ENCODE measurements at places on chromosomes 2 and 18. TPM values are rescaled to one million over a fixed set of nuclear protein-coding genes. Genes with fewer than 3 reads are reported as not detected.

DNA sequence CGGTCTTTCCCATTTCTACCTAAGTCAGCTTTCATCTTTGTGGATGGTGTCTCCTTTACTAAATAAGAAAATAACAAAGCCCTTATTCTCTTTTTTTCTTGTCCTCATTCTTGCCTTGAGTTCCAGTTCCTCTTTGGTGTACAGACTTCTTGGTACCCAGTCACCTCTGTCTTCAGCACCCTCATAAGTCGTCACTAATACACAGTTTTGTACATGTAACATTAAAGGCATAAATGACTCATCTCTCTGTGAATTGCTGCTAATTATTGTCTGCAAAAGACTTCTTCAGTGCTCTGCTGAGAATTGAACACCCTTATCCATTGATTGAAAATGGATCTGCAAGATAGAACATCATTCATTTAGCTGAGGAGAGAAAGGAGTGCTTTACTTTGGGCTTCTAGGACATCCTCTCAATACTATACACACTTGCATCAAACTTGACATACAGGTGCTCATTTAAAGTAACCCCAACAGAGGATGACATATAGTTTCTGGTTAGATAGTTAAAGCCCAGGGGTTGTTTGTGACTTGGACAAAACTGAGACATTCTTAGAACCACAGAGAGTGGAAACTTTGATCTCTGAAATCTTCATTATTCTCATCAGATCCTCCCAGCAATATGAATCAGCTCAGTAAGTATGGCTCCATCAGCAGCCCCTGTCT lies 97.0 kb downstream of the XRCC5 start:
- H3K4me3 ChIP-seq, result no peak overlapping the region
- no peaks in the 10 kb centered on the region for H3K4me1 ChIP-seq
- no peaks in the 10 kb centered on the region for H3K27me3 ChIP-seq
- DNase-seq, result no peak

DNA sequence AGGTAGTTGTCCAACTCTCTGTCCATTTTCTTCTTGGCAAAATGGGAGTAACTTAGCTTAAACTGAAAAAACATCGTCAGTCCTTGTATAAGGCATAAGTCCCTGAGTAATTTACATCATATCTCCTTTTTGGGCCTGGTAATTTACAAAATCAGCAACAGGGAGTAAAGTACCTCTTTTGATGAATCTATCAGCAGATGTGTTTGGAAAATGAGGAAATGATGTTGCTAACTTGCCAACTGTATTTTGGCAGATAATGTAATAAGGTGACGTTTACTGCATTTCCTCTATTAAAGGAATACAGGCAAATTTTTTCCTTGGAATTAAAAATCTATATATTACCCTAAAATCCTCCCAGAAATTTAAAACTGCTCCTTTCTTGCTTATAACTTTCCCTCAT lies 29.2 kb downstream of the ANKRD44 start:
- H3K36me3 ChIP-seq, result no peaks in the 10 kb centered on the region
- DNase-seq, result no peak
- no peaks in the 10 kb centered on the region for H3K27me3 ChIP-seq
- H3K4me1 ChIP-seq, result no peaks in the 10 kb centered on the region

GRCh38 chr2:3465844-3466481 lies 53.4 kb downstream of the ADI1 start:
- DNase-seq, result no peak
- H3K36me3 ChIP-seq, result peaks cover 25% of the 10 kb centered on the region
- H3K27ac ChIP-seq, result no peak overlapping the region
- no peaks in the 10 kb centered on the region for H3K27me3 ChIP-seq
- no peak overlapping the region for H3K4me3 ChIP-seq

GRCh38 chr2:54206596-54206995 lies 49.4 kb downstream of the TSPYL6 start:
- no peak overlapping the region for H3K27ac ChIP-seq
- DNase-seq, result no peak
- no peaks in the 10 kb centered on the region for H3K27me3 ChIP-seq
- H3K4me3 ChIP-seq, result no peak overlapping the region
- no peaks in the 10 kb centered on the region for H3K36me3 ChIP-seq

GRCh38 chr18:49944663-49945062 lies 131.3 kb upstream of the ACAA2 start:
- no peaks in the 10 kb centered on the region for H3K27me3 ChIP-seq
- H3K4me1 ChIP-seq, result no peaks in the 10 kb centered on the region
- H3K36me3 ChIP-seq, result no peaks in the 10 kb centered on the region
- no peak overlapping the region for H3K4me3 ChIP-seq
- peak; percentile 26 for DNase-seq

GRCh38 chr18:76827205-76828200 lies 5.1 kb downstream of the ZNF236 start:
- no peak for DNase-seq
- peaks cover 22% of the 10 kb centered on the region for H3K4me1 ChIP-seq
- H3K4me3 ChIP-seq, result no peak overlapping the region
- no peaks in the 10 kb centered on the region for H3K36me3 ChIP-seq
- H3K27me3 ChIP-seq, result no peaks in the 10 kb centered on the region

GRCh38 chr2:31334311-31335026 lies 80.1 kb downstream of the XDH start:
- no peak for DNase-seq
- H3K36me3 ChIP-seq, result no peaks in the 10 kb centered on the region
- H3K27ac ChIP-seq, result no peak overlapping the region
- no peaks in the 10 kb centered on the region for H3K4me1 ChIP-seq

DNA sequence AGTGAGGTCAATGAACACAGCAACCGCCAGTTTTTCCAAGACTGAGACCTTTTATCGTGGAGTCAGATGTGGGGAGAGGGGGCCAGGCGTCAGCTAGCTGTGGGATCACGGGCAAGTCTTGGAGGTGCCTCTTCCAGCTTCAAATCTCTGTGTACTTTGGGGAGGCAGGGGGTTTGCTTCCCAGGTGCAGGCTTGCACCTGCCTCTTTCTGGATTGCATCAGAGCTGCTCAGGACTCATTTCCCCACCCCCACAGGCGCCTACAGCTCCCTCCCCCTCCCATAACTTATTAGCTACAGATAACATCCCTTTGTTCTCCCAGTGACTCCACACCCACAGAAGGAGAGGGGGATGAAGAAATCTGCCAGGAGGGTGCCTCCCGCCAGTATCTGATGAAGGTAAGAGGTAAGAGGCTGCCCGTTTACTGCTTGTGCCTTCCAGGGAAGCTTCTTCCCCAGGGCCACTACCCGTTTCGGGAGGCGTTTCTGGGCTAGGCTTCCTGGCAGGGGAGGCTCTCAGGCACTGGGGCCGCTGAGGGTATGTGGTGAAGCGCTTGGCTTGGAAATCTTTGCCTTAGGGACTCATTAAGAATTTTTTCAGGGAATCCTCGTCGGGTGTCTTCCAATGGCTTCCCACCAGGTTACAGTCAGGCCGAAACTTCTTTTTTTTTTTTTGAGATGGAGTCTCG lies 18.8 kb upstream of the MRPL33 start:
- H3K27ac ChIP-seq, result peak overlapping the region; percentile 94
- H3K4me1 ChIP-seq, result peaks cover 53% of the 10 kb centered on the region
- H3K4me3 ChIP-seq, result no peak overlapping the region
- DNase-seq, result peak; percentile 75
- no peaks in the 10 kb centered on the region for H3K36me3 ChIP-seq
- no peaks in the 10 kb centered on the region for H3K27me3 ChIP-seq

- no peaks in the 10 kb centered on the region for H3K27me3 ChIP-seq
- no peak overlapping the region for H3K4me3 ChIP-seq
- H3K27ac ChIP-seq, result no peak overlapping the region
- H3K36me3 ChIP-seq, result no peaks in the 10 kb centered on the region
These were observed 145.4 kb upstream of the LYPD6 start for GRCh38 chr2:149184991-149185390.

GRCh38 chr2:39488450-39488849 lies 51.4 kb upstream of the MAP4K3 start:
- no peak for DNase-seq
- no peak overlapping the region for H3K27ac ChIP-seq
- no peaks in the 10 kb centered on the region for H3K27me3 ChIP-seq
- no peaks in the 10 kb centered on the region for H3K36me3 ChIP-seq

DNA sequence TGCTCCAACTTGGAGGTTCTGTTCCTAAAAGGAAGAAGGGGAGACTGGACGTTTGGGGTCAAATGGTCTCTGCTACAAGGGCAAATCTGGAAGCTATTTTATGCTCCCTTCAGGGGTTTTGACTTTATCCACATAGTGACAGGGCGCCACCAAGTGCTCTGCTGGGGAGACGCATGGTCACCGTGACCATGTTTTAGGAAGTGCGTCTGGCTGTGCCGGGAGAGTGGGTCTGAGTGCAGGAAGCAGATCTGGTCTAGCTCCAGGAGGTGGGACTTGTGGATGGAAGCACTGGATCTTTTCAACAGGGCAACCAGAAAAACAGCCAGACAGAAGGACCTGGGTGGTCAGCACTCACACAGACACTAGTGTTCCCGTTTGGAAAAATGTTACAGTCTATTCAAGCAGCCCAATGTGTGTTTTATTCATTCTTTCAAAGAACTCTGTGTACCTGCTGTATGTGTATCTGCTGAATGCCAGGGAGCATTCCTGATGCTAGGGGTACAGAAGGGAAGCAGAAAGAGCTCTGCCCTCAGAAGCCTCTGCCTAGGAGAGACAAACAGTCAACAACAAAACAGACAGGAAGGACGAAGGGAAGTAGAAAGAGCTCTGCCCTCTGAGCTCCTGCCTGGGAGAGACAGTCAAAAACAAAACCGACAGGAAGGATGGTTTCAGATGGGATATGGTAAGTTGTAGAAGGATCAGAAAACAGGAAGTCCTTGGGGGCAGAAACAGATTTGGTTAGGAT lies 14.3 kb downstream of the IMPA2 start:
- H3K27ac ChIP-seq, result peak overlapping the region; percentile 98
- peaks cover 97% of the 10 kb centered on the region for H3K4me1 ChIP-seq
- H3K27me3 ChIP-seq, result no peaks in the 10 kb centered on the region
- no peaks in the 10 kb centered on the region for H3K36me3 ChIP-seq
- no peak overlapping the region for H3K4me3 ChIP-seq

GRCh38 chr18:33670029-33670428 lies 92.0 kb downstream of the ASXL3 start:
- H3K27me3 ChIP-seq, result no peaks in the 10 kb centered on the region
- no peak for DNase-seq
- no peaks in the 10 kb centered on the region for H3K36me3 ChIP-seq
- no peak overlapping the region for H3K27ac ChIP-seq
- H3K4me3 ChIP-seq, result no peak overlapping the region
- peaks cover 15% of the 10 kb centered on the region for H3K4me1 ChIP-seq

DNA sequence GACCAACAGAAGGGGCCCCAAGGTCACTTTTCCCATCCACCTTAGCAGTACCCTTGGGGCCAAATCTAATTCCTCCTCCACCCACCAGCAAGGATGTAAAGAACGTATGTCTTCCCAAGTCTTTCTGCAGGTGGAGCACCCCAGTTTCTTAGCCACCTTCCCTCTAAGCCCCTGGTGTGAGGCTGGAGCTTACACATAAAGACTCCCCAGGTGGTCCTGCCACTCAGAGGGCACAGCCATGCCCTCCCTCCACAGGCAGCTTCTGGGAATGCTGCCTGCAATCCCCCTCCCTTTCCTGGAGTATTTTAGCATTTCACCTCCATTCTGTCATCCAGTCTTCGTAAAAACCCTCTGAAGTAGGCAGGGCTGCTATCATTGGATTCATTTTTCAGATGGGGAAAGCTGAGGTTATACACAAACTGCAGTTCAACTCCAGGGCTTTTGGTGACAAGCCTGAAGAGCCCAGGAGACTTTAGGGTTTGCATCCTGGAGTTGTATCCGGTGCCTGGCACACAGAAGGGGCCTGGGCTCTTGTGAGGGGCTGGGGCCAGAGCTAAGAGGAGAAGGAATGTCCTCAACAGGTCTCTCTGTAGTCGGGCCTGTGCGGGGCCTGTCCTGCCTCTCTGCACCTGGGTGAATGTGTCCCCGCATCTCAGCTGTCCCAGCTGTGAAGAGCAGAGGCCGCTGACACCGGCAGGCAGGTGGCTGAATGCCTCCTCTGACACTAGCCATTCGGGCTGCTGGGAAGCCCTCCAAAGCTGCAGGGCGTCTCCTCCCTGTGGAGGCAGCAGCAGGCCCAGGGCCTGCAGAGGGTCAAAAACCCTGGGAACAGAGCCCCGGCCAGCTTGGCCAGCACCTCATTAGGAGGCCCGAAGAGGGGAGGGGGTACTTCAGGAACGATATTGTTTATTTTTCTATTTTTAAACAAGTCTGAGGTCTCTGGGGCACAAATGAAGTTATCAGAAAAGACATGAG lies 27.6 kb downstream of the CIB4 start:
- H3K4me1 ChIP-seq, result peaks cover 28% of the 10 kb centered on the region
- no peak overlapping the region for H3K4me3 ChIP-seq
- no peaks in the 10 kb centered on the region for H3K36me3 ChIP-seq
- DNase-seq, result peak; percentile 29
- no peaks in the 10 kb centered on the region for H3K27me3 ChIP-seq
- no peak overlapping the region for H3K27ac ChIP-seq

DNA sequence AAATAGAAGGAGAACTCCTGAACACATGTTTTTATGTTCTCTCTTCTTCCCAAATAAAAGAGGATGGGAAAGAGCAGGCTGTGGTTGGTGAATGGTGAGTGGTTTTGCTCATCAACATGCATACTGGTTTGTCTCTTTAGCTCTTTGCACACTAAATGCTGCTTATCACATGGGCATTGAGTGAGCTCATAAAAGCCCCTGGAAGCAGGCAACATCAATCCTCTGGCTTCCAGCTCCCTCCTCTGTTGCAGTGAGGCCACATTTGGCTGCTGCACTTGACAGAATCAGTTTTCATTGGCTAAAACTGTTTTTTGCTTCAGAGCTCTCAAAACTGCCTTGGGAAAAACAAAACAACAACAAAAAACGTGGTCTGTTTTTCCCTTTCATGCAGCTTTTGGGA lies 1308.2 kb upstream of the NRXN1 start:
- DNase-seq, result no peak
- H3K4me3 ChIP-seq, result no peak overlapping the region
- no peaks in the 10 kb centered on the region for H3K4me1 ChIP-seq
- H3K36me3 ChIP-seq, result no peaks in the 10 kb centered on the region

- H3K4me3 ChIP-seq, result no peak overlapping the region
- H3K27ac ChIP-seq, result no peak overlapping the region
- no peaks in the 10 kb centered on the region for H3K36me3 ChIP-seq
- DNase-seq, result no peak
- H3K27me3 ChIP-seq, result no peaks in the 10 kb centered on the region
- no peaks in the 10 kb centered on the region for H3K4me1 ChIP-seq
These were observed 39.2 kb upstream of the GALNT1 start for GRCh38 chr18:35542356-35542755.

DNA sequence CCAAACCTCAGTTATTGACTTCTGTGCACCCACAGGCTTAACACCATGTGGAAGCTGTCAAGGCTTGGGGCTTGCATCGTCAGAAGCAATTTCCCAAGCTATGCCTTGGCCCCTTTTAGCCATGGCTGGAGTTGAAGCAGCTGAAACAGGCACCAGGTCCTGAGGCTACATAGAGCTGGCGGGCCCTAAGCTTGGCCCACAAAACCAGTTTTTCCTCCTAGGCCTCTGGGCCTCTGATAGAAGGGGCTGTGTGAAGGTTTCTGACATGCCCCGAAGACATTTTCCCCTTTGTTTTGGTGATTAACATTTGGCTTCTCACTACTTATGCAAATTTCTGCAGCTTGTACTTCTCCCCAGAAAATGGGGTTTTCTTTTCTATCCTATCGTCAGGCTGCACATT lies 9.1 kb upstream of the TMX3 start:
- no peaks in the 10 kb centered on the region for H3K4me1 ChIP-seq
- no peaks in the 10 kb centered on the region for H3K27me3 ChIP-seq
- DNase-seq, result no peak
- no peaks in the 10 kb centered on the region for H3K36me3 ChIP-seq

Gene DSEL
- 4.2 TPM for total RNA-seq

Gene CSRNP3
- total RNA-seq, result 5.9 TPM

Gene ZNF396
- total RNA-seq, result 3.9 TPM

Gene PRKRA
- total RNA-seq, result 21.5 TPM

Gene DCDC2C
- not detected for total RNA-seq

Gene TMEM37
- 22.1 TPM for total RNA-seq

Gene IL36B
- not detected for total RNA-seq

Gene CHRND
- total RNA-seq, result not detected
